Liver (tissue), 10 donors: ENCODE measurements at places on chromosomes 12 and 14. TPM values are rescaled to one million over a fixed set of nuclear protein-coding genes. Genes with fewer than 3 reads are reported as not detected.

DNA sequence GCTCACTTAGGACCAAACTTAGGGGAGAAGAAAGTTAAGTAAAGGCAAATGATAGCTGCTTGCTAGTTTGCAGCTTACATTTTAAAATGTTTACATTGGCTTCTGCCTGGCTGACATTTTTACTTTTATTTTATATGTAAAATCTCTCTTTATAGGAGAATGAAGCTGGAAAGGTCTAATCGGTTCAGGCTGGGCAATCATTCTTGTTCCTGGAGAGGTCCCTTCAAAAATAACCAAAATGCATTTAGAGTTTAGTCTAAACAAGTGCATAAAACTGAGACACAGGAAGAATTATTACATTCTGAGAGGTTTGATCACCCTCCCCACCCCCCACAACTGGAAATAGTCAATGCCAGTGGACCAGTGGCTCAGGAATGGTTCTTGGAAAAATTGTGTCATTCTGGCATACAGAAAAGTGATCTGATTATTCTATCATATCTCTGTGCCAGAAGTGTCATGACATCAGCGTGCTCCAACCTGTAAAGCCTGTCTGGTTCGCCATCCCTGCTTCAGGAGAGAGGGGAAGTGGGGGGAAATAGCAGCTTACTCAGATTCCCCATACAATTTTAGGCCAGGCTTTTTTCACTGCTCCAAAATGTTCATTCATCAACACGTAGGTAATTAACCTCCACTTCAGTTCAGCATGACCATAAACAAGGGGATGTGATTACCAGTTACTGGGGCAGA, 4.2 kb downstream of the PRICKLE1 start:
- DNase-seq = no peak

The ANG gene
- polyA plus RNA-seq = 2,524 TPM

- DNase-seq = no peak
Measured at GRCh38 chr14:85617791-85618190, 87.8 kb downstream of the FLRT2 start.

DNA sequence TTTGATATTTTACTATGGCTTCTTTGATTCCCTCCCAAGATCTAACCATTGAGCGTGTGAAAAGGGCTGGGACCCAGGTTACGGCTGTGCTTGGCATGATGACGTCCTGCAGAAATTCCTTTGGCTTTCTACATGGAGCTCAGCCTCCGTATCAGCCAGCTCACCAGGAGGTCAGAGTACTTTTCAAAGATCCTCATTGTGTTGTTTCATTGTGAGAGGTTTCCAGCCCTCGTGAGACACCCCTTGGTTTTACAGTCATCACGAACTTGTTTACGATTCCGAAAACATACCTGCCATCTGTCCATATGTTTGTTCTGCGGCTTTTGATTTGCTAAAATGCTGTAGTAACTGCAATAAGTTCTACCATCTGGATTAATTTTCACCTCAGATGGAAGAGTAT, 453.1 kb downstream of the TMEM121 start:
- DNase-seq = no peak

- no peak for DNase-seq
Measured at GRCh38 chr12:2439332-2440100, 355.3 kb upstream of the FKBP4 start.

DNA sequence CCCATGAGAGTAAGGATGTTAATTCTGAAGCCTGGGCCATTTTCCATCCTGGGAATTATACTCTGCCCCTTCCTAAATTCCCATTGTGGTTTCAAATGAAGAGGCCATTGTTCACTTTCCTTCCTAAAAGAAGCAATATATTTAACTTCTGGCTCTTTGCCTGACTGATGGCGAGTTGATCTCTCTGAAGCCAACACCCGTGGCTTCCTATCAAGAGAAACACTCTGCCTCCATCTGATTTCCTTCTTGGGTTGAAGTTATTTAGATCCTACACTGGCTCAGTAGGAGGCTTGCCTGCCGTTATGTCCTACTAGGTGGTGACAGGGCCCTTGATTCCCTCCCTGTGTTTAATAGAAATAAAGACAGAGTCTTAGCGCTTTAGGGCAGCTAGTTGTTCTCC, 97.4 kb downstream of the PRKCH start:
- no peak for DNase-seq

- no peak for DNase-seq
Measured at GRCh38 chr12:62190689-62191490, 69.3 kb upstream of the USP15 start.

DNA sequence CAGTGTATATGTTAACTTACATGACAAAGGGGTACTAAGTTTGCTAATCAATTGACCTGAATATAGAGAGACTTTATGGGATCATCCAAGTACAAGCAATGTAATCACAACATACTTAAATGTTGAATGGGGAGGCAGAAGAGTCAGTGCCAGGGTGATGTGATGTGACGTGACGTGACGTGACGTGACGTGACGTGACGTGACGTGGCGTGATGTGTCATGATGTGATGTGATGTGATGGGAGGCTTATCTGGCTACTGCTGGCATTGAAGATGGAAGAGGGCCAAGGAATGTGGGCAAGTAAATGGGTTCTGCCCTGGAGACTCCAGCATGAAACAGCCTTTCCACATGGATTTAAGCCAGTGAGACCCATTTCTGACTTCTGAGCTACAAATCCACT, 38.2 kb upstream of the PRB4 start:
- DNase-seq = no peak

- DNase-seq = no peak
Measured at GRCh38 chr12:66453844-66454243, 151.6 kb downstream of the HELB start.

The C12orf56 gene
- polyA plus RNA-seq = not detected

DNA sequence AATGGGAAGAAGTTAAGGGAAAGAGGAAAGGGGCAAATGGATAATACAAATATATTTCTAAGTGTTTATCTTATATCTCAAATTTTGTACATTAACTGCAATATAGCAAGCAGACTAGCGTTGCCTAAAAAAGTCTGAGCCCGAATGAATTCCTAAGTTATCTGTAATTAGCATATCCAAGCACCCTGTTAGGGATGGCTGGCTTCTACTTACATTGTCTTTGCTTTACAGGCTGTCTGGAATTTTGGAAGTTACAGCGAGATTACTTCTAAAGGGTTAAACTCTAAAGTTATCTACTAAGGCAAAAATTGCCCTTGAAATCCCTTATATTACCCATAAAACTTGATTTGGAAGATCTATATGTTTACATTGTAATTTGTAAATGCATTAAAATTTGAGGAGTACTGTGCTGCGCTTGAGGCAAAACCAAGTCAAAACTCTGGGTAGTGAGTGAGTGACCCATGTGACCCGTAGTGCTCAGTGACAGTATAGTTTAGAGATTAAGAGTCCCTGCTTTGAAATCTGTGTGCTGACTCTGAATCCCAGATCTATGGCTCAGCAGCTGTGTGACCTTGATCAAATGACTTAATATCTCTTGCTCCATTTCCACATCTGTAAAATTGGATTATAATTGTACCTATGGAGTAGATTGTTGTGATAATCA, 17.3 kb upstream of the LIN7A start:
- DNase-seq = no peak

DNA sequence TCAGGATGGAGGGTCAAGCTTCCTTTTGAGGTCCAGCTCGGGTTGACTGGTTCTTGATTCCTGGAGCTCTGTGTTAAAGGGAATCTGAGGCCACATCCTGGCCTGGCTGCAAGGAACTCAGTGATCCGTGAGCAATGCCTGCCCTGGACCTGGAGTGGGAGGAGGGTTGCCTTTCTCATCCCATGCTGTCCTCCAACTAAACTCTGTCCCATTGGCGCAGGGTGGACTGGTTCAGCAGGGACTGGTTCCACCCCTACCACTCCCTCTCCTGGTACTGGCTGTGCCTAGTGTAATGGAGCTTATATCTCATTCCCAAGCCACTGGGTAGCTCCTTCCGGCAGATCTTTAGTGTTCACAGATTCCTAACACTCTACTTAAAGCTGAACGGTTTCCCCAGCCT, 3.9 kb upstream of the CMKLR1 start:
- no peak for DNase-seq

DNA sequence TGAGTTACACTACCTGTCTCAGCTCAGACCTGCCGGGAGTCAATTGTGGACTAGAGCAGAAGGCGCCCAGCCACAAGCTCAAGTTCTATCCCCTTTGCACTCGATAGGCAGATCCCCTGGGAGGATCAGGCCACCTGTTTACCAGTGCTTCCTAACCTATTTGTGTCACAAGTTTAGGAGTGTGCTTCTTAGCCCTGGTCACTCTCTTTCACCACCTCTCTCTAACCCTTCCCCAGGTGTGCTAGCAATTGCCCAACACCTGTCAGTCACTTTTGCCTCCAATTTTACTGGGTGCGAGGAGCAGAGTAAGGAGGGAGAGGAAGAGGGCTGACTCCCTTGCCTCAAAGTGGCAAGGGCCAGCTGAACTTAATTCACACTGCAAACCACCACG, 745 bp upstream of the NAA30 start:
- peak; percentile 35 for DNase-seq

DNA sequence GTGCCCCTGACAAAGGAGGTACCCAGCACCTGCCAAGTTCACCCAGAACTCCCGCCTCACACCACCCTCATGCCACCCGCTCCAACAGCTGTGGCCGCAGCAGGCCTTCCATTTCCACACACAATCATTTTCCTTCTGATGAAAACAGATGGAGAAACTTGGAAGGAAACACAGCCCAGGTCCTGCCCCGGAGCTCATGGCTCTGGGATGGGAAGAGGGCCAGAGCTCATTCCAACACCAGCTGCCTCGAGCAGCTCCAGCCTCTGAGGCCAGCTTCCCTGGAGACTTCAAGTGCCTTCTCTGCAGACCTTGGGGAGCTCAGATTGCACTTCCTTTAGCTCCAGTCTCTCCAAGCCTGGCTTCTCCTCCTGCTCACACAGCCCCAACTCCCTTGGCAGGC, 55.1 kb upstream of the CMKLR1 start:
- DNase-seq = no peak

DNA sequence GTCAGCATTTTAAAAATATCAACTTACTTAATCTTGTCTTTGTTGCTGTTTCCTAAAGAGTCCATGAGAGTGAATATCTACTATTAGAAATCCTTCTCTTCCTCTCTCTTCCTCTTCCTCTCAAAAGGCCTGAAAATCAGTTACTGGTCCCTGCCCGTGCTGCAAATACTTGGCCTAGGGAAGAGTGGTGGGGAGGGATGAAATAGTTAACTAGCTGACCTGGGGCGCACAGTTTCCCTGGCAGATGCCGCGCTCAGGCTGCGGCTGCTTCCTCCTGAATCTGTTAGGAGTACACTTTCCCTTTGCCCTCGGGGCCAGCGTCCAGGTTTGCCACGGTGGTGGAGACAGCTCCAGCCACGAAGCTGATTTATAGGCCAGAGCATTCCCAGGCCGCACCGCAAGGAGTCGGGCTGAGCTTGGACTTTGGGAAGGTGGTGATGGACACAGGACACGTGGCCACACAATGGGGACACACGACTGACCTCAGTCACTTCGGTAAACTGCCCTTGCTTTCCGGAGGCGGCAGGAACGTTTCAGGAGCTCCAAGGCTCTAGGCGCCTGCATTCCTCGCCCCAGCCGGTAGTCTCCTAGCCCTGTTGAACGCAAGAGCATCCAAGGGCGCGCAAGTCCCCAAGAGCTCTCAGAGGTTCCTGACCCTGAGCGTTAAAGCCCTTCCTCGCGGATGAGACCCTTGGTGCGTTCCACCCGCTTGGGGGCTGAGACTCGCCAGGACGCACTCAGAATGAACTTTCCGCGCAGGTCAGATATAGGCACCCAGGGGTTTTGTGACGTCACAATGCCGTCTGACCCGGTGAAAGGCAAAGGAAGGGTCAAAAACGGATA, 7.1 kb upstream of the ASCL1 start:
- peak; percentile 65 for DNase-seq

- DNase-seq = no peak
Measured at GRCh38 chr14:35406506-35407305, 2.2 kb upstream of the NFKBIA start.

GRCh38 chr12:88836156-88836555, 255.9 kb upstream of the KITLG start:
- DNase-seq = no peak

The POU6F1 gene
- polyA plus RNA-seq = 1.3 TPM

The GALNT16 gene
- polyA plus RNA-seq = 0.25 TPM
